GOT3 (cell line): ENCODE measurements at places on chromosomes 4 and X.

GRCh38 chr4:15398732-15399131 is 29.1 kb upstream of the C1QTNF7 start:
- no peak for DNase-seq

- DNase-seq, result no peak
Measured at GRCh38 chr4:107791902-107792301, 32.8 kb upstream of the SGMS2 start.

DNA sequence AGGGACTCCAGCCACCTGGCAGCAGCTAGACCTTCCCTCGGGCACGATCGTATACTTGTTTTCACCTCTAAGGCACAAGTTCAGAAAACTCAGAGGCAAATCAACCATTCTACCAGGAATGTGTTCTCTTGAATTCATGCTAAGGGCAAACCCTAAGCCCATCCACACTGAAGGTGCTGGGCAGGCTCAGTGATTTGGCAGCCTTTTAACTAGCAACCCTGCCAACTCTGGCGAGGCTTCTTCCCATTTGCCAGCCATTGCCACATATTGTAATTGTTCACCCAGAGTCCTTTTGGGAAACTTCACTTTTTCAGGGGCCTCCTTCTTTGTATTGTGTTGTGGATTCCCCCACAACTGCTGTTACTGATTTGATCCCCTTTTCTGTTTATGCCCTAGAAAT is 298.6 kb upstream of the LDB2 start:
- DNase-seq, result no peak

DNA sequence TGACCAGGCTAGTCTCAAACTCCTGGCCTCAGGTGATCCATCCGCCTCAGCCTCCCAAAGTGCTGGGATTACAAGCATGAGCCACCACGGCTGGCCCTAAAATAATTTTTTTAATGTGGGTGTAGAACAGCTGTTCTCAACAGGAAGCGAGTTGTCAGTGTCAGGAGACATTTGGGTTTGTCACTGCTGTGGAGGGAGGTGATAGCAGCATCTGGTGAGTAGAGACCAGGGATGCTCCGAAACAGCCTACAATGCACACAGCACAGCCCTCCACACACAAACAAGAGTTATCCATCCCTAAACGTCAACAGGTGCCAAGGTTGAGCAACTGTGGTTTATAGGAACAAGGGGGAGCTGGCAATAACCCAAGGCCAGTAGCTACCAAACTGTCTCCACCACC is 243.4 kb upstream of the STS start:
- DNase-seq, result no peak

- DNase-seq, result no peak
Measured at GRCh38 chr4:142043509-142043908, 407.1 kb downstream of the IL15 start.

- DNase-seq, result no peak
Measured at GRCh38 chrX:31649201-31649600, 577.4 kb upstream of the FTHL17 start.

GRCh38 chr4:125105561-125105960 is 209.2 kb upstream of the FAT4 start:
- no peak for DNase-seq

DNA sequence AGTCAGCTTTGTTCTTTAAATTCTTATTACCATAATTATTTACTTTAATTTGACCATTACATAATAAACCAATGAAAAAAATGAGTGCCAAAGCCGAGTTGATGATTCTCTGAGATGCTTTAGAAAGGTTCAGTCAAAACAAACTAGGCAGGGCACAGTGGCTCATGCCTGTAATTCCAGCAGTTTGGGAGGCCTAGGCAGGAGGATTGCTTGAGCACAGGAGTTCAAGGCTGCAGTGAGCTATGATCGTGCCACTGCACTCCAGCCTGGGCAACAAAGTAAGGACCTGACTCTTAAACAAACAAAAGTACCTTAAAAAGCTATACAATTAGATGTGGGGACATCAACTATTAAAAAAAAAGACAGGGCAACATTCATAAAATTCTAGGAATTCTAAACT is 75.0 kb downstream of the AFAP1 start:
- DNase-seq, result no peak

DNA sequence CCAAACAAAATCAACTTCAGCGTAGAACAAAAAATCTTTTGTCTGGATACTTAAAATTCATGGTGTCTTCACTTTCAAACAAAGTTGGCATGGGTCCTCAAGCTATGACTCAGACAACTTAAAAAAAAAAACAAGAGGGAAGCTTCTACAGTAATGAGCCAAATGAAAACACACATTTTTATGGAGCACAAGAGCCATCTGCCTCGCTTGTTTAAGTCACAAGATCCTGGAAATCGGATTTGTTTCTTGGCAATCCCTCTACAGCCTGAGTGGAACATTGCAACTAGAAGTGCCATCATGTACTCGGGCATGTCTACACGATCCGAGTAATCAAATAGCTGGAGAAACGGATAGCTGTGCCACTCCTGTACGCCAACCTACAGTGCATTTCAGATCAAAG is 22.6 kb downstream of the LAMP2 start:
- DNase-seq, result no peak

- DNase-seq, result no peak
Measured at GRCh38 chr4:151099976-151100417, 569 bp downstream of the RPS3A start.

- no peak for DNase-seq
Measured at GRCh38 chr4:124940387-124940786, 227.9 kb upstream of the ANKRD50 start.
